MCF 10A (cell line): ENCODE measurements at places on chromosomes 11 and 22. TPM values are rescaled to one million over a fixed set of nuclear protein-coding genes. Genes with fewer than 3 reads are reported as not detected.

Gene OR6A2
- total RNA-seq: 0.17 and 0.28 TPM in 2 replicates

Gene PHF21B
- 0.66 and 0.75 TPM in 2 replicates for total RNA-seq

Gene FAM181B
- not detected in 2 replicates for total RNA-seq

Gene EHF
- total RNA-seq: 0.54 and 1.1 TPM in 2 replicates

Gene ABTB2
- total RNA-seq: 2.9 and 3.1 TPM in 2 replicates

Gene OR10G4
- total RNA-seq: not detected in 2 replicates

Gene OR4A16
- not detected in 2 replicates for total RNA-seq

Gene C11orf86
- total RNA-seq: not detected in 2 replicates

Gene MICAL2
- 151 and 154 TPM in 2 replicates for total RNA-seq

Gene TOP3B
- 29.3 and 37.0 TPM in 2 replicates for total RNA-seq

Gene DTX4
- total RNA-seq: 3.4 and 4.2 TPM in 2 replicates

Gene PTPMT1
- total RNA-seq: 44.6 and 49.0 TPM in 2 replicates

Gene RASSF10
- total RNA-seq: not detected in 2 replicates

Gene RAB39A
- total RNA-seq: not detected in 2 replicates

DNA sequence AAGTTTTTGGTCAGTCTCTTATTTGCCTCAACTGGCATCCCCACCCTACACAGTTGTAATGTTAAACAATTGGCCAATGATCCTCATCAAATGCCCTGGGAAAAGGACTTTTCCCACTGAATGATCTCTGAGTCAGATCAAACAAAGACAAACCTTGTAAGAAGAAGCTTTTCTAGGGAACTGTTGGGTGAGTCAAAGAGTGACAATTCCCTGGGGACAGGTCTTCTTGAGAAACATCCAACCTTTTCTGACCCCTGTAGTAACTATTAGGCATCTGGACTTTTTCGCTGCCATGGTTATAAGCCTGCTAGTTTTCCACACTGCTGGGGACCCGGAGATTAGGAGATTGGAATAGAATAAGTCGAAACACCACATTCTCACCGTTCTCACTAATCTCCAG is 789.8 kb upstream of the API5 start:
- peaks cover 6% of the 10 kb centered on the region for H3K4me1 ChIP-seq
- H3K36me3 ChIP-seq: no peaks in the 10 kb centered on the region
- peak; percentile 21 for DNase-seq
- no peaks in the 10 kb centered on the region for H3K27me3 ChIP-seq

DNA sequence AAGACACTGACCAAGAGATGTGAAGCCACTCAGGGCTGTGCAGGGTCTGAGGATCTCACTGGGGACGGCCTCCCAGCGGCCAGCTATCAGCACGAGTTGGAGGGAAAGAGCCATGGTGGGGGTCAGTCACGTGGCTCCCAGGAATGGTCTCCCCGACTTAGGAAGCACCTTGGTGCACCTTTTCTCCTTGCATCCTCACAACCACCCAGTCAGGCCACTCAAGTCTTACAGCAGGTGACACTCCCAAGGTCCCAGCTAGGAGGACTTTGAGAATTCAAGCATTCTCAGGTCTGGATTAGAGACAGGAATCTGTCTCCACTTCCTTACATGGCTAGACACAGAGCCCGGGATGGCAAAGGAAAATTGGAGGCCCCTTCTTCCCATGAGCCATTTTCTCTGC is 2.7 kb downstream of the RNASEH2C start:
- H3K36me3 ChIP-seq: peaks cover 70% of the 10 kb centered on the region
- peaks cover 10% of the 10 kb centered on the region for H3K4me1 ChIP-seq
- peak overlapping the region; percentile 16 for H3K4me3 ChIP-seq
- DNase-seq: no peak

- H3K4me3 ChIP-seq: no peak overlapping the region
- no peaks in the 10 kb centered on the region for H3K36me3 ChIP-seq
- no peaks in the 10 kb centered on the region for H3K27me3 ChIP-seq
- no peaks in the 10 kb centered on the region for H3K4me1 ChIP-seq
Measured at GRCh38 chr11:132685174-132685611, 847.1 kb downstream of the OPCML start.

GRCh38 chr11:132886335-132886734 is 646.0 kb downstream of the OPCML start:
- no peaks in the 10 kb centered on the region for H3K27me3 ChIP-seq
- no peaks in the 10 kb centered on the region for H3K4me1 ChIP-seq
- no peaks in the 10 kb centered on the region for H3K36me3 ChIP-seq
- H3K4me3 ChIP-seq: no peak overlapping the region
- no peak overlapping the region for H3K27ac ChIP-seq

GRCh38 chr11:66467756-66468155 is 1.1 kb downstream of the PELI3 start:
- peak overlapping the region; percentile 5 for H3K27ac ChIP-seq
- DNase-seq: no peak
- peaks cover 16% of the 10 kb centered on the region for H3K36me3 ChIP-seq
- H3K4me3 ChIP-seq: peak overlapping the region; percentile 75

DNA sequence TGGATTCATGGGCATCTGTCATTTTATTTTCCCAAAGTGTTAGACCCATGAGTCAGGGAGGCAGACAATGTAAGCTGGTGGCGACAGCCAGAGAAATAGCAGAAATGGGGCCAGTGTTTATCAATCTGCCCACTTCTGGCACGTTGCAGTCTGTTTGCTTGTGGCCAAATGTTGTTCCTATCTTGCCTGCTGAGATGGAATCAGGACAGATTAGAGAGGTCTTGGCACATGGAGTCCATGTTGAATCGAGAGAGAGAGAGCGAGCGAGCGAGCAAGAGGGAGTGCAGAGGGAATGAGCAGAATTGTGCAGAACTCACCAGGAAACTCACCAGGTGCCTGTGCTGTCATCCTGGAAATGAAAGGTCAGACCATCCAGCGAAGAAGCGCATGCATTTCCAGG is 21.9 kb upstream of the PARVG start:
- DNase-seq: no peak
- H3K4me3 ChIP-seq: no peak overlapping the region
- H3K4me1 ChIP-seq: no peaks in the 10 kb centered on the region
- H3K27ac ChIP-seq: no peak overlapping the region

DNA sequence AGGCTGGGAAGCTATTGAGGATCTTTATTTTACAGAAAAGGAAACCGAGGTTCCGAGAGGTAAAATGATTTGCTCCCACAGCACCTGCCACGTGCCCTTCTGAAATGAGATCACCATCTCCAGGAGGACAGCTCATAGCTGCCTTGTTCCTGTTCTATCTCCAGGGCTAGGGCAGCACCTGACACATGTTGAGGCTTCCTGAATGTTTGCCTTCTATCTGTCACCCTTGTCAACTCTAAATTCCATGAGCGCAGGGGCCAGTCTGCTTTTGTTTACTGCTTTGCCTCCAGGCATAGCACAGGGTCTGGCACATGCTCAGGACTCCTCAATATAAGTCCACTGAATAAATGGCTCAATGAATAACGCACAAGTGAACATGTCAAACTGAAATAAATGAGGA is 24.1 kb downstream of the ASCC2 start:
- H3K27ac ChIP-seq: no peak overlapping the region
- H3K4me1 ChIP-seq: no peaks in the 10 kb centered on the region
- DNase-seq: no peak
- H3K27me3 ChIP-seq: no peaks in the 10 kb centered on the region

GRCh38 chr22:36900225-36900624 is 13.2 kb upstream of the CSF2RB start:
- H3K27ac ChIP-seq: no peak overlapping the region
- no peak overlapping the region for H3K4me3 ChIP-seq

DNA sequence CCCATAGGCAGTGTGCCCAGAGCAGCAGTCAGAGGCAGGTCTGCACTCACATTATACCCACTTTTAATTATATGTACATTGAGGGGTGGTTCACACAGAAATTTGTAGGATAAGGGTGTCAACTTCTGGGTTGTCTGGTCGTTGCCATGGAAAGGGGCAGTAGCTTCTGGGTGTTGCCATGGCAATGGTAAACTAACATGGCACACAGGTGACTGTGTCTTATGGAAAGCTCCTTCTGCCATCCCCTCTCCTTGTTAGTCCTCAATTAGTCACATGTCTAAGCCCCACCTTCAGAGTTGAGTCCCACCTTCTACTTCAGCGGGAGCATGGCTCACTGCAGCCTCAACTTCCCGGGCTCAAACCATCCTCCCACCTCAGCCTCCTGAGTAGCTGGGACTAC is 56.3 kb upstream of the ATXN10 start:
- H3K27me3 ChIP-seq: no peaks in the 10 kb centered on the region
- H3K36me3 ChIP-seq: no peaks in the 10 kb centered on the region
- no peak overlapping the region for H3K4me3 ChIP-seq
- no peak for DNase-seq
- H3K4me1 ChIP-seq: peaks cover 12% of the 10 kb centered on the region

- DNase-seq: peak; percentile 46
- no peaks in the 10 kb centered on the region for H3K36me3 ChIP-seq
- H3K27ac ChIP-seq: no peak overlapping the region
- H3K27me3 ChIP-seq: no peaks in the 10 kb centered on the region
Measured at GRCh38 chr22:31350410-31350863, 4.3 kb upstream of the PATZ1 start.

- H3K4me3 ChIP-seq: no peak overlapping the region
- H3K27ac ChIP-seq: no peak overlapping the region
- peaks cover 8% of the 10 kb centered on the region for H3K4me1 ChIP-seq
Measured at GRCh38 chr11:100683126-100683525, 4.0 kb upstream of the ARHGAP42 start.

DNA sequence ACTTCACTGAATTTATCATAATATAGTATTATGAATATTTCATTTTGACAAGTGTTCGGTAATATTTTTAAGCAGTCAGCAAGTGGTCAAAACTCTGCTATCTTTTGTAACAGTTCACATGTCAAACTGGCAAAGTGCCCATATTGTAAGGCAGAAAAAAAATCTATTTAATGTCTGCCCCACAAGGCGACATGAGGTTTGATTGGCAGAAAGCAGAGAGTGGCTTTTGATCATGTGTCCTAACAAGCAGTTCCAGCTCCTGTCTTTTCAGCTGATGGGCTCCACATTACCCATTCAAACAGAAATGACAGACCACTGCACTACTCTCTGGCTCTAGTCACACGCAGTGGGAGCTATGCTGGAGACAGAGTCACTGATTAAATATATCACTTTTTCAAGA is 59.0 kb downstream of the SOX6 start:
- DNase-seq: no peak
- H3K4me1 ChIP-seq: no peaks in the 10 kb centered on the region
- H3K27me3 ChIP-seq: no peaks in the 10 kb centered on the region
- no peak overlapping the region for H3K4me3 ChIP-seq
- no peak overlapping the region for H3K27ac ChIP-seq

GRCh38 chr11:66727282-66728037 is 1.6 kb downstream of the SPTBN2 start:
- no peaks in the 10 kb centered on the region for H3K36me3 ChIP-seq
- peaks cover 18% of the 10 kb centered on the region for H3K4me1 ChIP-seq
- peak overlapping the region; percentile 82 for H3K4me3 ChIP-seq

GRCh38 chr11:90100431-90100830 is 14.7 kb downstream of the UBTFL1 start:
- H3K4me1 ChIP-seq: no peaks in the 10 kb centered on the region
- no peak for DNase-seq
- H3K27me3 ChIP-seq: peaks cover 25% of the 10 kb centered on the region
- H3K4me3 ChIP-seq: no peak overlapping the region
- no peaks in the 10 kb centered on the region for H3K36me3 ChIP-seq

DNA sequence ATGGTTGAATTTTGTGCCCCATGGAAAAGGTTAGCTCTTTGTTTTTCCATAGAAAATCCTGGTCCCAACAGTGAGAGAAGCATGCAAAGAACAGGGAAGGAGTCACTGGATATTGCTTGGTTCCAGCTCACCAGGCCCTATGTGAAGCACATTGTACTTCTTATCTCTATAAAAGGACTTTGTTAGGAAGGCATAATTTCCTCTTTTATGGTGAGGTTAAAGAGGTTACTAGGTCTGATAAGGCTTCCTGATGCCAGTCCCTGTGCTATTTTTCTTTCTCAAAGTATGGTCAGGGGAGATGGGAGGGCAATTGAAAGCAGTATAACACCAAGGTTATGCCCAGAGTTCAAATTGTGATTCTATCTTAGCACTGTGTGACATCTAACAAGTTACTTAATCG is 162.6 kb downstream of the KIF18A start:
- H3K4me1 ChIP-seq: no peaks in the 10 kb centered on the region
- no peak for DNase-seq
- no peaks in the 10 kb centered on the region for H3K36me3 ChIP-seq
- H3K4me3 ChIP-seq: no peak overlapping the region

DNA sequence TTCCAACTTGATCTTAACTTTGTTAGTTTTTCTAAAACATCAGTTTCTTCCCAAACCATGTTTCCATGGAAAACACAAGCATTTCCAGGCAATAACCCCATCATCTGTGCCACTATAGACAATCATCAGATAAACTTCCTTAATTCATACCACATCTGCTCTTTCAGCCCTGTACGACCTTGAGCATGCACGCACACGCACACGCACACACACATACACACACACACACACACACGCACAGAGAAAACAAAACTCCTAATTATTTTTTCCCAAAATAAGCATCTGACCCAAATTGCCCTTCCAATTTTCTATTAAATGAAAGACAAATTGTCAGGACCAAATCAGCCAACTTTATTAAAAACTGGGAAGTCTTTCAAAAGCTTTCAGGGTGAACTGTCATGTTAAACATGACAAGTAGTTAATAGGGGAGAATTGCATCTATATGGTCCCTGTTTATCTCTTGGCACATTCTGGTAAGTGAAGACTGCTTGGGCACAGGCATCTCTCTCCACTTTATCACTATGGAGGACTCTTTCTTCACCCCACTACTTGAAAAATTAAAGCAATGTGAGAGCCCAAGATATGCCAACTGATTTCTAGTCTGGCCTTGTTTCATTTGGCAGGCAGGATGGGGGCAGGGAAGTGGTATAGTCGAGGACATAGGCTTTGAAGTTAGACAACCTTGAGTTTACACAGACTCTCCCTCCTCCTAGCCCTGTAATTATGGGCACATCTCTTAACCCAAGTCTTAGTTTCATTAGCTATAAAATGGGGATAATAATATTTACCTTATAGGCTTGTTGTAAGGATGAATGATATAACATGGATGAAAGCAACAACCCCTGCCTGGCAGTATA is 15.1 kb downstream of the ADM start:
- H3K4me3 ChIP-seq: no peak overlapping the region
- H3K27me3 ChIP-seq: no peaks in the 10 kb centered on the region
- no peak for DNase-seq
- peaks cover 12% of the 10 kb centered on the region for H3K4me1 ChIP-seq
- H3K36me3 ChIP-seq: no peaks in the 10 kb centered on the region
- no peak overlapping the region for H3K27ac ChIP-seq

DNA sequence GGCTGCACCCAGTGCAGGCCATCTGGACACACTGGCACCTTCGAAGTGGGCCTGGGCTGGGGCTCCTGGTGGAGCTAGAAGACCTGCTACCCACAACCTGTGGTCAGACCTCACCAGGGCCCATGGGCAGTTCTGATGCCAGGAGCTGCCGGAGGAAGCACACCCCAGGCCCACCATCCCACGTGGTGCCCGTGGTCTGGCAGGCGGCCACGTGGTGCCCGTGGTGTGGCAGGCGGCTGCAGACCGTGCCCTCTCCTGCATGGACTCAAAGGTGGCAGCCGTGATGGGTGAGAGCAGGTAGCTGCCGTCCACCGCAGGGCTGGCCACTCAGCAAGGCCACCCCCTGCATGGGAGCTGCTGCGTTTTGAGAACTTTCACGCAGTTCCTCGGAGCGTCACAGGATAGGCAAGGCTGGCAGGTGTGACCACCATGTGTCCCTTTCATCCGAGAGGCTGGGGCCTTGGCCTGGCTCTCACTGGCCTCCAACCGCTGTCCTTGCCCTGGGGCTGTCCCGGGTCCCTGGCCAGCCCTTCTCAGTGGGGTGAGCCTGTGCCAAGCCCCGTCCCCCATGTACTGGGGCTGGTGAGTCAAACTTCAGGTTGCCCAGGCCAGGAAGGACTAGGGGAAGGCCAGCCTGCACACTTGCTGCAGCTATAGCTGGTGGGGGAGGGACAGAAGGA is 3.9 kb upstream of the IL17REL start:
- no peak overlapping the region for H3K27ac ChIP-seq
- no peaks in the 10 kb centered on the region for H3K27me3 ChIP-seq
